ENCODE measurements at places on chromosomes 5 and 9.

DNA sequence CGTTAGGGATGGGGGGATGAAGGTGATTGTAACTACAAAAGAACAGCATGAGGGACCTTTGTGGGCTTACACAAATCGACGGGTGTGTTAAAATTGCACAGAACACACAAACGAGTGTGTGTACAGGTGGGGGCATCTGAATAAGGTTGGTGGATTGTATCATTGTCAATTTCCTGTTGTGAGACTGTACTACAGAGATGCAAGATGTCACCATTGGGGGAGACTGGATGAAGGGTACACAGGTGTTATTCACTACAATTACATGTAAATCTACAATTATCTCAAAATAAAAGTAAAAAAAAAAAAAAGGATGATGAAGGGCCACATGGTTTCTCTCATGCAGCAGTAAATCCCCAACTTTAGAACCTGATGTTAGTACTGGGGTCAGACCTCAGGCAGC lies 31.4 kb upstream of the PHYKPL start:
- no peak for DNase-seq

- no peak for DNase-seq
Observed at GRCh38 chr9:94014066-94014654, 59.0 kb upstream of the BARX1 start.

GRCh38 chr5:145922059-145922458 lies 14.3 kb upstream of the SH3RF2 start:
- DNase-seq = no peak

- no peak for DNase-seq
Observed at GRCh38 chr9:347667-348292, 133.1 kb downstream of the DOCK8 start.

DNA sequence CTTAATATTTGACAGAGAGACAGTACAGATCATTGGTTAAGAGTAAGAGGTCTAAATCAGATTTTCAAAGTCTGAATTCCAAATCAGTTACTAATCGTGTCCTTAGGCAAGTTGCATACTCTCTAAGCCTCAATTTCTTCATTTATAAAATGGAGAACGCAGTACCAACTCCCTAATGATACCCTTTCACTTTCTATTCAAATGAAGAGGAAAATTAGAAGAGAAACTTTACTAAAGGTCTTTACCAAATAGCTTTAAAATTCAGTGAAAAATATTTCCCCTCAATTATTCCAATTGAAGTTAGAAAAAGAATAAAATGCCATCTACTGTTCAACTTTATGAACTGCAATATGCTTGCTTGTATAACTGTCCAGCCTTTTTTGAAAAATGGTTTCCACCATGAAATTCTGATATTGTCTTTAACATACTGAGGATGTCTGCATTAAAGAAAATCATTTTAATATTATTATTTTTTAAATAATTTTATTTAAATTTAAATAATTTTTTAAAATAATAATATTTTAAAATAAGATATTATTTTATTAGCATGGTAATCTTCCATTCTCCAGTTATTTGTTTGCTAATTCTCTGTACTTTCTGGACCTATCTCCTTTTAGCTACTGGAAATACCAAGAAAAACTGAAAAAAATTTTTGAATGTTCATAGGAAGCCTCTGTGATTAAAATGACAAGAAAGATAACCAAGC lies 36.0 kb downstream of the POC5 start:
- no peak for DNase-seq

DNA sequence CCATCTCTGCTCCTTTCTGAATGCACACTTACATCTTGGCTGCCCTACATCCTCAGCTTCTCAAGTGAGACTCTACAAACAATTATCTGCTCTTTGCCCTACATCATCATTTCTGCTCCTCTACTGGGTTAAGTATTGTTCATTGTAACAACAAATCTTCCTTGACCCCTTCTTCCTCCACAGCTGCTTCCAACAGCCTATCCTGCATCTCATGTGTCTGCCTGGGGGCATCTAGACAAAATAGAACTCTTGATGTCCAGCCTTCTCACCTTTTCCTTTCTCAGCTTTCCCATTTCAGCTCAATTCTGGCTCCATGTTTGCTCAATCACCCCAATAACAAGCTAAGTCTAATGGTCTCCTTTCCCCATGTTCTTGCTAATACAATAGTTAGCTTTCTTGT lies 509.8 kb downstream of the DIRAS2 start:
- no peak for DNase-seq

- DNase-seq = no peak
Observed at GRCh38 chr5:167966979-167967378, 324.5 kb upstream of the WWC1 start.

- DNase-seq = no peak
Observed at GRCh38 chr5:96084874-96085506, 123.3 kb upstream of the ELL2 start.

- no peak for DNase-seq
Observed at GRCh38 chr5:125043781-125044391, 297.4 kb upstream of the ZNF608 start.

GRCh38 chr9:109939698-109940342 lies 159.8 kb downstream of the PALM2AKAP2 start:
- no peak for DNase-seq

DNA sequence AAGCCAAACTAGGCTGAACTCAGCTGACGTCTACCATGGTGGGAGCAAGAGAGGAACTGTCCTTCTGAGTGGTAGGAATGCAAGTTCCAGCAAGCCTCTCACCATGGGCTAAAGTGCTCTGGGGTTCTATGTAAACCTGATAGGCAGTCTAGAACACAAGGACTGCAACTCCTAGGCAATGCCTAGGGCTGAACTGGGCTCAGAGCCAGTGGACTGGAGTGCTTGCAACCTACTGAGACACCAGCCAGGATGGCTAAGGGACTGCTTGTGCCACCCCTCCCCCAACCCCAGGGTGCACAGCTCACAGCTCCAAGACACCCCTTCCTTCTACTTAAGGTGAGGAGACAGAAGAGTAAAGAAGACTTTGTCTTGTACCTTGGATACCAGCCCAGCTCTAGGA lies 12.1 kb upstream of the RCL1 start:
- no peak for DNase-seq

GRCh38 chr5:130549884-130550561 lies 615.0 kb downstream of the HINT1 start:
- DNase-seq = no peak

GRCh38 chr9:70852711-70853240 lies 268.6 kb downstream of the TRPM3 start:
- no peak for DNase-seq

- no peak for DNase-seq
Observed at GRCh38 chr9:33375841-33376321, 26.5 kb downstream of the AQP7 start.

DNA sequence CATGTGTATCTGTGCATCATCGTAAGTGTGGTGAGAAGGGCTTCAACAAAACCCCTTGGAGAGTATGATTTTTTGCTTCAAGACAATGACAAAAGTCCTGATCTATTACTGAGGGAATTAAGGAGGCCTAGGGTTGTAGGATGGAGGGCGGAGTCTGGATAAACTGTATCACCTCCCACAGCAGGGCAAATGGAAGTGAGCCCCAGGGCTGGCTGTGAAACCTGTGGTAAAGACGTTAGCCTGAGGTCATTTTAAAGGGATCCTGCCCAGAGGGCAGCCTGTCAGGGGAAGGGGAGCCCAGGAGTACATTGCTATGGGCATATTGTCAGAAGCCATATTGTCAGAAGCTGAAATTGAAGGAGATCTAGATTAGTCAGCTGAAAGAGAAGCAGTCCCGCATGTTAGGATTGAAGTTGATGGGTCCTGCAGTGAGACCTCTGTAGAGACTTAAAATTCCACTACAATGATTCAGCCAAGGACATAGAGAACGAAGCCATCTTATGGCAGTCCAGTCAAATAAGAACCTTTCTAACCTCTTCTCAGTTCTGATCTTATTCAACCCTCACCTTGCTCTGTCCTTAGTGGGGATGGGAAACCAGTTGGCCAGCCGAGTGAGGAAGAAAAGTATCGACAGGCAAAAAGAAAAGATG lies 26.9 kb downstream of the ADGRV1 start:
- no peak for DNase-seq
